Mucosa of descending colon (tissue), 3 donors: ENCODE measurements at places on chromosomes 12 and 14. TPM values are rescaled to one million over a fixed set of nuclear protein-coding genes. Genes with fewer than 3 reads are reported as not detected.

TAS2R42 gene
- total RNA-seq, result not detected

STAC3 gene
- total RNA-seq, result 2.4 TPM

MSRB3 gene
- total RNA-seq, result 154 TPM

CD163 gene
- total RNA-seq, result 153 TPM

BIN2 gene
- total RNA-seq, result 5.6 TPM

LAG3 gene
- 4.7 TPM for total RNA-seq

CCDC184 gene
- 2.4 TPM for total RNA-seq

RTN1 gene
- 3.8 TPM for total RNA-seq

LRCOL1 gene
- total RNA-seq, result not detected

SMOC1 gene
- total RNA-seq, result 1.2 TPM

LEMD3 gene
- 30.6 TPM for total RNA-seq

DNA sequence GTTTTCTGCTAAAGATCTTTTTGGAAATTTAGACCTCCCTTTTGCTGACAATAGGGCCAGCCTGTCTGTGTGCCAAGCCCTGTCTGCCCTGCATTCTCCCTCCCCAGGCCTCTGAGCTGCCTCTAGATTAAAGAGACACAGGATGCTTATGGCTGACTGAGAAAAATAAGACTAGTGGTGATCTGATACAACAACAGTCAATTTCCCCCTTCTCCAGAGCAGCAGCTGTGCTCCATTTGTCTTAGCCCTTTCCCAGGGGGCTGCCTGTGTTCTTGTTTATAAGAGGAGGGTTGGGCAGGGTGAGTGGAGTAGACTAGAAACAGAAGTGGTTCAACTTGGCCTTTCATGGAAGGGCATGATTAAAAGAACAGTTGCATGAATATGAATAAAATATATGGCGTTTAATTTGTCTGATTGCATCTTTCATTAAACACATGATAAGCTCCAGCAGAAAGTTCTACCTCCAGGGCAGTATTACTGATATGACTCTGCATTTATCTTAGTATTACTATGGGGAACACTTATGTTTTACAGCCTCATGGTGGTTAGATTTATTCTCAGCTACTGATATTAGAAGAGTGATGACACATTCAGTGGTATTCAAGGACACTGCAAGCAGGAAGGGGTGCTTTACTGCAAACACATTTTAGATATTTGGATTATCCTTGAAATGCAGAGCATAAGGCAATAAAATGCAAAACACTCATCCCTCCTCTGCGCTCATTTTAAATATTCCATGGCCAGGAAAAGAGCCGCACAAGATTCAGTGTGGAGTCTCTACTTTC lies 150.2 kb upstream of the CLEC14A start:
- no peak for DNase-seq

DNA sequence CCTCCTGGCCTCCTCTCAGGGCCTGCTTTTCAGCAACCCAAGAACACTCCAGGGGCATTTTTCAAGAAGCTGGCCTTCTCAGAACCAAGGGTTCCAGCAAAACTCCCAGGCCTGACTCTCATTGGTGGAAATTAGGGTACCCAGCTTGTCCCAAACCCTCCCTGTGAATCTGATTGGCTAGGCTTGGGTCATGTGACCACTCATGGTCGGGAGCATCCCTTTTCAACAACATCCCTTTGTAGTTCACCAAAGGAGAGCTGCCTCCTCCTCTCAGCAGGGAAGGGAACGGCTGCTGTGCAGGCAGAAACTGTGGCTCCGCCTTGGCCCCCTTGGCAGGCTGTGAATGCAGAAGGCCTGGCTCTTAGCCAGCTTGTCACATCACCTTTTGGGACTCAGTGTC lies 94.5 kb downstream of the AACS start:
- no peak for DNase-seq

DNA sequence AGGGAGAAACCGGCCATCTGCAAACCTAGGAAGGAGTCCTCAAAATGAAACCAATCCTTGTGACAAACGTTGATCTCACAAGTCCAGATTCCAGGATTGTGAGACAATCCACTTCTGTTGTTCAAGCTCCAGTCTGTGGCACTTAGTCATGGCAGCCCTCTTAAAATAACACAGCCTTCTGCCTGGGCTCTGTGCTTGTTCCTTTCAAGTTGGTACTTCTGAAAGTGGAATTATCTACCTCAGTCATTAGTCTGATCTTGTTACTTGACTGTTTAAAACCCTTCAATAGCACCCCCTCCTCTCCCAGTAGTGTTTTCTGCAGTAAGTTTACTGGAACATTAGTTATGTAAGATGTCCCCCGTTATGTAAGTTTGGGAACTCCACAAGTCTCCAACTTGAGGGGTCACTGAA lies 111.0 kb upstream of the HIF1A start:
- no peak for DNase-seq

- DNase-seq, result no peak
Observed at GRCh38 chr12:54164387-54165145, 24.2 kb downstream of the SMUG1 start.

- DNase-seq, result no peak
Observed at GRCh38 chr12:48003226-48004052, 837 bp downstream of the COL2A1 start.

- DNase-seq, result peak; percentile 75
Observed at GRCh38 chr12:122123051-122123760, 44.6 kb downstream of the MLXIP start.

GRCh38 chr12:122558745-122559641 lies 31.9 kb downstream of the KNTC1 start:
- no peak for DNase-seq

DNA sequence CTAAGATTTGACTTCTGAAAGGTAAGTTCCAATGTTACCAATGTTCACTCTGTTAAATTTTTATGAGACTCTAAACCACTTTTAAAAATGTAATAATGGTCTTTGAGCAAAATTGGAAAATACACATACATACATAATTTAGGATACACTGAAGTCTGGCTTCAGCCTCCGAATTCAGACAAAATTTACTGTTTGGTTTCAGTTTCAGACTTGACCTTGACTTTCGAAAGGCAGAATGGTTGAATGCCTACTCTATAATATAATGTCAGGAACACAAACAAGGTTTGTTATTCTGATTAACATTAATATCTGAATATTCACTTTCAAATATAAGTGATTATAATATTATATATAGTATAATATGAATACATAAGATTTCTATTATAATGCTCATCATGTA lies 74.1 kb upstream of the KRAS start:
- no peak for DNase-seq

- no peak for DNase-seq
Observed at GRCh38 chr12:9221483-9221882, 13.3 kb upstream of the PZP start.

GRCh38 chr12:67103521-67103920 lies 165.6 kb upstream of the CAND1 start:
- DNase-seq, result no peak

GRCh38 chr14:68273413-68273812 lies 453.8 kb downstream of the RAD51B start:
- no peak for DNase-seq

- DNase-seq, result no peak
Observed at GRCh38 chr14:74239848-74240793, 872 bp downstream of the VSX2 start.

- no peak for DNase-seq
Observed at GRCh38 chr14:23530375-23531055, 21.1 kb downstream of the ZFHX2 start.

DNA sequence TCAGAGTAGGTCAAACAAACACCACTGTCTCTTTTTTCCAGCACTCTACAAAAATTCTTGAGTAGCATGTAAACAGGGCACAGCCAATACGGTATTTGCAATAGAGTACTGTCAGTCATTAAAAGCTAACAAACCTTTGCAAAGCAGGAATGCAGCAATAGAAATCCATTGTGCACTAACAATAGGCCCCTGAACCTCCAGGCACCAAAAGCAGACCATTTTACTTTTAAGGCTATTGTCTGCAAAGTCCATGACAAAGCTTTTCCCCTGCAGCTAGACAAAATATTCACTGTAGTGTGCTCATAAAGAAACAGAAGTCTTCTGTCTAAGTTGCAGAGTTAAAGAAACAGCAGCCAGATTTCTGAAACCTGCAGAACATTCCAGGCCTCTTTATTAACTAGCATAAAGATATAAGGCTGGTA lies 191.9 kb downstream of the SOX5 start:
- no peak for DNase-seq
